ENCODE measurements at places on chromosomes 3 and 15.

GRCh38 chr3:188254520-188255070 is 100.6 kb downstream of the LPP start:
- DNase-seq, result no peak

DNA sequence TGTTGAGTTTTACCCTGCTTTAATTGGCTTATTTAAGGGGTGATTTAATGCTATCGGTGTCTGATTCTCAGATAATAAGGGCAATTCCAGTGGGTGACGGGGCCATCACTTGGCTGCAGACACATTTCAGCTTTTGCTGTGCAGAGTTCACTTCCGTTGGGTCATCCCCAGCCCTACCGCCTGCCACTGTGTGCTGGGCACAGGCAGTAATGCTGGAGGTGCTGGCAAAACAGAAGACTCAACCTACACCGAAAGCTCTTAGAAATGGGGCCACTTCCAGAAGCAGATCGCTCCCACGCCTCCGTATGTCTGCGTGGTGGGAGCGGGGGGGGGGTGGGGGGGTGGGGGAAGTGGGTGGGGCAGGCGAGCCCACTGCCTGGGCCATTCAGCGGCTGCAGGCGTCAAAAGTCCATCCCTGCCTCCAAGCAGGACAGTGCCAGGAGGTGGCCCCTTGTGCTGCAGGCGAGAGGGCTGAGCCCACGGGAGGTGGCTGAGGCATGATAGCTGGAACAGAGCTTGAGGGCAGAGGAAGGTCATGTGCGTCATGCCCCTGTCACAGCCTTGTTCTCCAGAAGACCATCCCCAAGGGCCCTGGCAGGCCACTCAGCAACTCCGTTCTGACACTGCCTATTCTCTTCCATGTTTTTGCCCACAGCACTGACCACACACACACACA is 128.3 kb downstream of the ATP10A start:
- no peak for DNase-seq

DNA sequence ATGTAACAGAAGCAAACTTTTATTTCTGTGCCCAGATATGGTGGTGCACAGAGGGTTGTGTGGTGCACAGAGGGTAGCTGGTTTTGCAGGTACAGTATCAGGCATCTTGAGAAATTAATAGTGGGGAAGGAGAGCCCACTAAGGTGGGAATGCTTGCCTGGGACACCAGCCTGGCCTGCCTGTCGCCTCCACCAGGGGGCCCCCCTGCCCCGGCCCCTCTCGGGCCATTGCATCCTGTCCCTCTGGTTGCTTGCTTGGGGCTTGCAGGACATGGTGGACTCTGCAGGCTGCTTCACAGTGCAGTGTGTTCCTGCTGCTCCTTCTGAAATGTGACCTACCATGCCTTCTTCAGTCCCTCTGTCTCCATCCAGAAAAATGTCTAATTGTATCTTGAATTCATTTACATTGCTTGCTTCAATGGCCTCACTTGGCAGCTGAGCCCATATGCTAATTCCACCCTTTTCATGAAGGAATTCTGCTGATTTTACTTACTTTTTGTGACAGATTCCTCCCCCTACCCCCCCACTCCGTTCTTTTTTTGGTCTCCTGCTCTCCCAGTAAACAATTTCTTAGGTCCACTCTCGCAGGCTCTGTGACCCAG is 73.6 kb downstream of the EEFSEC start:
- no peak for DNase-seq

- peak; percentile 56 for DNase-seq
Observed at GRCh38 chr3:44323341-44323955, 15.1 kb upstream of the TCAIM start.

- DNase-seq, result no peak
Observed at GRCh38 chr15:55683376-55683775, 59.6 kb downstream of the PRTG start.

- no peak for DNase-seq
Observed at GRCh38 chr3:64342940-64343688, 117.8 kb upstream of the PRICKLE2 start.

GRCh38 chr3:123449102-123449996 is 459 bp upstream of the ADCY5 start:
- no peak for DNase-seq

GRCh38 chr15:31360843-31361763 is 34.5 kb downstream of the KLF13 start:
- peak; percentile 67 for DNase-seq

Data from NCI-H1105 (cell line).